Activated CD4-positive, alpha-beta T cell treated with anti-CD3 and anti-CD28 coated beads for 36 hours (primary cell): ENCODE measurements at places on chromosomes 5 and 9. TPM values are rescaled to one million over a fixed set of nuclear protein-coding genes. Genes with fewer than 3 reads are reported as not detected.

DNA sequence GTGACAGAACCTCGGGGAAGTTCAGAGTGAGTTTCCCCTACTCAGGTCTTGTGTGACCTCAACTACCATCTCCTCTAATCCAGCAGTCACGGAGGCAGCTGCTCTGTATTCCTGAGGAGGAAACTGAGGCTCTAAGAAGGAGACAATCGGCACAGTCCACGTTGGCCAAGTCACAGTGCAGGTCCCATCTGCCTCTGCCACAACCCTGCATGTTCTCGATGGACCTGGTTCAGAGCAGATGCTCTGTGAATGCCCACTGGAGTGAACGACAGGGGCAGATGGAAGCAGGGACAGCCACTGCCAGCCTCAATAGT, 722 bp upstream of the ERGIC1 start:
- DNase-seq, result no peak

GRCh38 chr9:96117398-96118080, 184.4 kb downstream of the HSD17B3 start:
- DNase-seq, result no peak

DNA sequence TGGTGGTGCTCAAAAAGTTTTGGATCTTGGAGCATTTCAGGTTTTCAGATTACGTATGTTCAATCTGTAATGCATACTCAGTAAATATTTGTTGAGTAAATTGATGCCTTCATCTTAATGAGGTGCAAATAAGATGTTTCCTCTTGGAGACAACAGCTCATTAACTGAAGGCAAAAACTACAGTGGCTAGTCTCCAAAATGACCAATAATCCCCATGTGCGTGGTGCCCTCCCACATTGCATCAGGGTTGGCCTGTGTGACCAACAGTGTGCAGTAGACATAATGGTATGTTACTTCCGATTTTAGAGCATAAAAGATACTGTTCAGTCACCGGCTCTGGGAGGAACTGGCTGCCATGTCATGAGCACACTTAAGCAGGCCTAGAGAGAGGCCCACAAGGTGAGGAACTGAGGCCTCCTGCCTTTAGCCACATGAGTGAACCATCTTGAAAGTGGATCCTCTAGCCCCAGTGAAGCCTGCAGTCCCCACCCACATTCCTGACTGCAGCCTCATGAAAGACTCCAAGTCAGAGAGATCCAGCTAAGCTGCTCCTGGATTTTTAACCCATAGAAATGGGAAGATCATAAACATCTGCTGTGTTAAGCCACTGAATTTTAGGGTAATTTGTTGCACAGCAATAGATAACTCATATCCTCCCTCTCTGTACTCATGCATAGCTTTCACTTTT, 55.7 kb downstream of the LIFR start:
- DNase-seq, result no peak

DNA sequence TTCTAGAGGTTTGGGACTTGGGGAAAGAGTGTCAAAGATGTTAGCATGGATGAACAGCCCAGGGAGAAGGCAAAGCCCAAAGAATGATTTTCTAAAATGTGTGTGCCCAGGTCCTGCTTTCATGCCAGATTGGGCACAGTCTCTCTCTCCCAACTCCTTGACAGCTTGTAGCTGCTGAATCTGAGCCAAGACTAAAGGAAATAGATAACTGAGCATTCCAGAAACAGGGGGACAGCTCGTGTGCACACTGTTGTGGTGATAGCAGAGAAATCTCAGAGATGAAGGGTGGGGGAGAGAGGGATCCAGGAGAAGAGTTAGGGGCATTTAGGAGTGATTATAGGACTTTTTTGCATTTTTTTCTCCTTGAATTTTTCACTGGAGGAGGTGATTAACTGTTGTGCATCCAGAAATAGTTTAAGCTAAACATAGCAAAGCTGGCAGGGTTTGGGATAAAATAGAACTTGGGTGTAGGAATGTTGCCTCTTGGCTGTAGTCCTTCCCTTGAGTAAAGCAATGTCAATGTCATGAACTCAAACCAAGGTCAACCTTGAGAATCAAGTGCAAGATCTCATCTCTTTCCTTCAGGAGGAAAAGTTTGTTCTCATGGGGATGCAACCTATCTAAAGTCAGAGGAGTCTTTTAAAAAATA, 245.9 kb downstream of the SH3GL2 start:
- DNase-seq, result no peak

DNA sequence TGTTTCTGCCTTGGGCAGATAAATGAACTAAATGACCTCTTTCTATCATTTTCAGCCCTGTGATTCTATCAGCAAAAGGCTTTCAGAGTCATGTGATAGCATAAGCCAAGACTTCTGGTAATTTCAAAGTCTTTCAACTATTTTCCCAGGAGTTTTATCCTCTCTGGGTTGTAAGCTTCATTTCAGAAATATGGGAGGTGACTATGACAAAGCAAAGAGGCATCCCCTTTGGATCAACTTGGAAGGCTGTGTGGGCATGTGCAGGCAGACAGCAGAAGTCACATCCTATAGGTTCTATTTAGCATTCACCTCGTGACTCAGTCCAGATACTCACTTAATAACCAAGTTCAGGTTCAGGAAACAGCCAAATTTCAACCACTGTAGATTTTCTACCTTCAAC, 149.0 kb upstream of the FST start:
- no peak for DNase-seq

- no peak for DNase-seq
These were observed 18.9 kb downstream of the TRIP13 start for GRCh38 chr5:911601-912000.

GRCh38 chr5:35838370-35839042, 18.2 kb upstream of the IL7R start:
- DNase-seq, result peak; percentile 69

DNA sequence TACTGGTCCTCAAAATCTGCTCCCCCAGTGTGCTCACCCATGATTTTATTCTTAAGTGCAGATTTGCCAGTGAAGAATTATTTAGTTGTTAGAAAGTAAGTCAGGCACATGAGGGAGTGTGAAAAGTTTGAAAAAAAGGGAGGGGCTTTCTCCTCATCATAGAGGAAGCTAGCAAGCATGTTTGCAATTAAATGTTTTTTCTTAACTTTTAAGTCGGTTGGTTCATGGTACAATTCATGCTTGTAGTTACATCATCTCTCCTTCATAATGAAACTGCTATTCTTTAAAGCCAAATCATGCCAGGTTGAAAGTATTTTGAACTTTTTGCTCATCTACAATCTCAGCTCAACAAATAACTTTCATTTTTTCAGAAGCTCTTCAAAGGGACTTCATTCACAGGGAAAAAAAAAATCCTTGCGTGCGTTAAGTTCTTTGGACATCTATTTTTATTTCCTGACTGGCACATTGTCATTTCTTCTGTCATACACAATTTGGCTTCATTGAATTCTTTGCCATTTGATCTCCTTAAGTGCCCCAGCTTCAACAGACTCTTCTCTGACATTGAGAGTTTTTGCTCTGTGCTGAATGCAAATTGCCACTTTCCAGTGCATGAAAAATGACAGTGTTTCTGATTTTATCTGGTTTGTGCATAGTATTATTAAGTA, 456.9 kb downstream of the TMEM232 start:
- DNase-seq, result no peak

GRCh38 chr9:95143591-95144561, 173.6 kb downstream of the FANCC start:
- no peak for DNase-seq

DNA sequence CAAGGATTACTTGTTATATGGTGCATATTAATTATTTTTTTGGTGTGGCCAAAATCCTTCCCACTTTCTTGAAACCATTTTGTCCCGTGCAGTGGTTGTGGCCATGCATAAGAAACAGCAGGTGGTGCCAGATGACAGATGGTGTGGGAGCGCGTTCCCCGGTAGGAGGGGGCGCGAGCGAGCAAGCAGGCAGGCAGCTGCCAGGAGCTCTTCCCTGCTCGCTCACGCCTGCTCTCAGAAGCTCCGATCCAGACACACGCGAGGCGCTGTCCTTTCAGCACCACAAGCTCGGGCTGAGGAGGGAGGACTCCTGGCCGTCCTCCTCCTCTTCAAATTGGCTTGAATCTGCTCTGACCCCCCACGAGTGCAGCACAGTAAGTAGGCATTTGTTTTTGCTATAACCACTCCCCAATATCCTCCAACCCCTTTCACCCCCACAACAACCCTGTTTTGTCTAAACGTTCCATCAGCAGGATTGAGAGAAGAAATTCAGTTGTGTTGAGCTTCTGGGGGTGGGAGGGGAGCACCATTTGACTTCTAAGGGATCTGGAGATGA, at the start of gene NSG2:
Gene NSG2, plus strand, starts transcription at position 237 of the 556 bp plus-strand sequence. CDS start 1,050 bp downstream, outside the sequence.
- DNase-seq, result peak; percentile 72

DNA sequence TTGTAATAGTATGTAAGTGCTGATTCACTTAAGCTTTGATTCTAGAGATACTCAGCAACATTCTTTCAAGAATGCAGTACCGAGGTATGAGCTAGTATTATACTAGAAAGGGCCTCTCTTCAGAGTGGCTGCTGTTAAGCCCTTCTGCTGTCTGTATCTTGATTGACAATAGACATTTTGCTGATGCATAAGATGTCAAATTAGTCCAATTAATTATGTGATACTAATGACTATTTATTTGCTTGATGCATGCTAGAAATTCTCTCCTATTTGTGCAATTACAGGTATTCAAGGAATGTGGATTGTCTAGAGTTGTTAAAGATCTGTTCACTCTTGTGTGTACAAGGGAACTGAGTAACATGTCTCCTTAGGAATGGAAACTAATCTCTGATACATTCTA, 92.3 kb upstream of the PTGER4 start:
- DNase-seq, result no peak

GRCh38 chr5:181223058-181223728, at the start of gene TRIM41:
Gene TRIM41, plus strand, starts transcription at chr5:181223281. Its CDS starts 719 bp downstream, at chr5:181224000.
- peak; percentile 98 for DNase-seq

DNA sequence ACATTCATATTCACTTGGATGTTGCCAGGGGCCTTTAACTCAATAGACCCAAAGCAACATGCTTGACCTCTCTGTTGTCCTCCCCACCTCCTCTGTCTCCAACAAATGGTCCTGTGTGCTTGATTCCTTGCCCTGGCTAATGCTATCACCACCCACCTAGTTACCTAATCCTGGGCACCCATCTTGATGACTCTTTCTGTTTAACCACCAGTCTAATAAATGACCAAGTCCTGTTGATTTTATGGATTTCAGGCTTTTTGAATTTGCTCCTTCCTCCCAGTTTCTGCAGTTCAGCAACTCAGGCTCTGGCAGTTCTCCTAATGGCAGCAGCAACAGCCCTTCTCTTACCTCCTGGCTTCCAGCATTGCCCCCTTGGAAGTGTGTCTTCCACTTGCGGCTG, 246.3 kb upstream of the KLF4 start:
- DNase-seq, result no peak

- DNase-seq, result peak; percentile 53
These were observed 22.1 kb upstream of the NDST1 start for GRCh38 chr5:150485693-150486401.

DNA sequence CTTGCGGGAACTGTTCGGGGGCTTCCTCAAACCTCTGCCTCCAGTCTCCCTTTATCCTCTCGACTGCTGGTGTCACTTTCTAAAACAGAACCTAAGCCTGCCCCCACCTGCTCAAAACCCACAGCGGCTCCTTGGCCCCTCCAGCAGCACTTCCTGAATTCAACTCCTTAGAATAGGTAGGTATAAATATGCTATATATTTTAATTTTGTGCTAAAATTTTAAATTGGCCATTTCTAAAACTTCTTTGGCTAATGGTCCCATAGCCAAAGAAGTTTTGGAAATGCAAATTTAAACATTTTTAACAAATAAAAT, 71.8 kb upstream of the TBC1D2 start:
- DNase-seq, result no peak

DNA sequence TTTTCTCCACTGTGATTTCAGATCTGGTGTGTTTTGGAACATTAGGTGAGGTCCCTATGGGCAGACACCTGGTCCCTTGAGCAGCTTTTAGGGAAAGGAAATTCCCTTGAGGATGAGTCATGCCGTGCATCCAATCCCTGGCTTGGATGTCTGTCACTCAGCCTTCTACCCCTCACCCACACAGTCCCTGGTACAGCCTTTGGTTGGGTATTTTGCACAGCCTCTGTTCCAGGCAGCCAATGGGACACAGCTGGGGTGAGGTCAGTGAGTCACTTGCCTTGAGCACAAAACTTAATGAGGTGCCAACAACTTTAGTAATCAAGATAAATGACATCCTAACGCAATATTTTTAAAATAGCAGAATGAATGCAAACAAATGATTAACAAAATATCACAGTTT, 22.7 kb upstream of the SVEP1 start:
- DNase-seq, result no peak

- peak; percentile 69 for DNase-seq
These were observed 33.8 kb upstream of the ANXA2R start for GRCh38 chr5:43073597-43074546.

DNA sequence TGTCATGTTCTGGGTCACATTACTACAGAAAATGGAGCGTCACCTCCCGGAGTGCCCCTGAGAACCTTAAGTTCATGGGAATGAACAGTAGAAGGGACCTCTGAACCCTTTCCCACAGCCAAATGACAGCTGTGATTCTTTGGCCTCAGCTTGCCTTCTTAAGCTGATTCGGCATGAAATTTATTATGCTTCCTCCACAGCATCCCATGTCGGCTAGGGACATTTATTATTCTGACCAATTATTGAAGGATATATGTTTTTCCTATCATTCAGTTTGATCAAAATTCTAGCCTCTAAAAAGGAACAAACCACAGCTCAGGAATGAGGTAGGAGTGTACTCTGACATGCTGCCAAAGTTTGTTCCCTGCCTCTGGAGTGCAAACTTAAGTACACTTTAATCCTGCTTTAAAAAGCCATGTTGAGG, 440.6 kb downstream of the CETN3 start:
- DNase-seq, result no peak

GRCh38 chr5:170865622-170866021, 3.8 kb downstream of the RANBP17 start:
- DNase-seq, result no peak

GRCh38 chr5:172766287-172767108, 4.5 kb downstream of the DUSP1 start:
- DNase-seq, result no peak

TMEM232 gene
- total RNA-seq, result 1.2 TPM

OR1Q1 gene
- not detected for total RNA-seq

OSTF1 gene
- total RNA-seq, result 72.6 TPM

AKNA gene
- total RNA-seq, result 135 TPM

FCN2 gene
- total RNA-seq, result not detected

PAX5 gene
- 0.51 TPM for total RNA-seq

CORO2A gene
- 10.3 TPM for total RNA-seq

PCDHGA5 gene
- 0.07 TPM for total RNA-seq

UAP1L1 gene
- 14.4 TPM for total RNA-seq

LCN15 gene
- total RNA-seq, result not detected

FBP2 gene
- total RNA-seq, result not detected

EIF4E1B gene
- not detected for total RNA-seq

IFNA5 gene
- not detected for total RNA-seq

CDC20B gene
- total RNA-seq, result not detected
